ENCODE measurements at places on chromosomes 1 and 21.

DNA sequence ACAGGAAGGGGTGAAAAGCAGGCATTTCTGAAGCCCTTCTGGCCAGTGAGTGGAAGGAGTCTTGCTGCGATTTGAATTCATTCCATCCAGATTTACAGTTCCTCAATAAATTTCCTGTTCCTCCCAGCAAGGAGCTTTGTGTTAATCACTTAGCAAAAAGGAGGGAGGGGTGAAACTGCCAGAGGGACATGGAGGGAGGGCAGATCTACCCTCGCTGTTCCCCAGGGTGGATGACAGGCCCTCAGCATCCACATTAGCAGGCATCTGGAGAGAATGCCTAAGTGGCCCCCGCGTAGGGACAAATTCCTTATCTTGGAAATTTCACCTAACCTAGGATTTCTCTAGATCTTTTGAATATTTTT lies 1.2 kb downstream of the ETV3 start:
- no peak for DNase-seq

DNA sequence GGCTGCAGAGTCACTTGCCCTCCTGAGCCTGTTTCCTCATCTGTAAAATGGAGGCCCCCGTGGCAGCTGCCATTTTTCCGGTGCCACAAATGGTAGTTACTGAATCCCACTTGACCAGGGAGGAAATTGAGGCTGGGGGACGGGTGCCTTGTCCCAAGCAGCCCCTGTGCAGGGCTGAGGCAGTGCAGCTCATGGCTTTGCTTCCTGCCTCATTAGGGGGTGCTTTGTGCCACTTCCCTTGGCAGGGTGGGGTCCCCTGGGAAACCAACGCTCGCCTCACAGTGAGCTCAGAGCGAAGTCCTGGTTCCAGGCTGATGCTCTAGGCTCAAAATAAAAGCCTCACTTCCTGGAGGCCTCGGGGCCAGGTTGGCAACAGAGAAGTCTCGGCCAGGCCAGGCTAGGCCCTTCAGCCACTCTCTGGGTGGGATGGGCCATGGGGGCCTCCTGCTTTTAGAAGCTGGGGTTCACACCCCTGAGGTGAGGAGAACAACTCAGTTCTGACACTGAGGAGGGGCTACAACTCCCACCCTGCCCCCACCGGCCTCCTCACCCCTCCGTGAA lies 6.8 kb downstream of the LAPTM5 start:
- no peak for DNase-seq

- DNase-seq = no peak
These were observed at the start of gene BATF3 for GRCh38 chr1:212699625-212700222. Gene BATF3, minus strand, starts transcription at chr1:212699840. Its CDS starts 78 bp downstream, at chr1:212699762.

DNA sequence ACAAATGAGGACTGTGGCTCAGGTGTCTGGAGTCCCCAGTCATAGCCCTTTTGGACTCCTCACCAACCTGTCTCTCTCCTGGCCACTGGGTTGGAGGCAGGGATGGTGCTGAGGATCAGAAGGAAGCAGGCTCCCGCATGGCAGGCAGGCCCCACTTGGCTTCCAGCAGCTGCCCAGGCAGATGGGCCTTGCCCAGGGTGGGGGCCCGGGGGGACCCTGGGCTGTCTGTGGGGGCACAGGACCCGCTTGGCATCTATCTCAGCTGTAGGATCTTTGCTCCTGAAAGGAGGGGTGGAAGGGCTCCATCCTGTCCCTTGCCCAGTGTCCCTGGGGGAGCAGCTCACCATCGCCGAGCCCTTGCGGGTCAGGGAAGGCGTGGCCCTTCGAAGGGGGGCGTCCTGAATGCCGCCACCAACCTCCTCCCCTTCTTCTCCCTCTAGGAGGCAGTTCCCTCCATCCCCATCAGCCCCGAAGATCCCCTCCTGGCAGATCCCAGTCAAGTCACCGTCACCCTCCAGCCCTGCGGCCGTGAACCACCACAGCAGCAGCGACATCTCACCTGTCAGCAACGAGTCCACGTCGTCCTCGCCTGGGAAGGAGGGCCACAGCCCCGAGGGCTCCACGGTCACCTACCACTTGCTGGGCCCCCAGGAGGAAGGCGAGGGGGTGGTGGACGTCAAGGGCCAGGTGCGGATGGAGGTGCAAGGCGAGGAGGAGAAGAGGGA lies 154.5 kb downstream of the PEX14 start:
- no peak for DNase-seq

DNA sequence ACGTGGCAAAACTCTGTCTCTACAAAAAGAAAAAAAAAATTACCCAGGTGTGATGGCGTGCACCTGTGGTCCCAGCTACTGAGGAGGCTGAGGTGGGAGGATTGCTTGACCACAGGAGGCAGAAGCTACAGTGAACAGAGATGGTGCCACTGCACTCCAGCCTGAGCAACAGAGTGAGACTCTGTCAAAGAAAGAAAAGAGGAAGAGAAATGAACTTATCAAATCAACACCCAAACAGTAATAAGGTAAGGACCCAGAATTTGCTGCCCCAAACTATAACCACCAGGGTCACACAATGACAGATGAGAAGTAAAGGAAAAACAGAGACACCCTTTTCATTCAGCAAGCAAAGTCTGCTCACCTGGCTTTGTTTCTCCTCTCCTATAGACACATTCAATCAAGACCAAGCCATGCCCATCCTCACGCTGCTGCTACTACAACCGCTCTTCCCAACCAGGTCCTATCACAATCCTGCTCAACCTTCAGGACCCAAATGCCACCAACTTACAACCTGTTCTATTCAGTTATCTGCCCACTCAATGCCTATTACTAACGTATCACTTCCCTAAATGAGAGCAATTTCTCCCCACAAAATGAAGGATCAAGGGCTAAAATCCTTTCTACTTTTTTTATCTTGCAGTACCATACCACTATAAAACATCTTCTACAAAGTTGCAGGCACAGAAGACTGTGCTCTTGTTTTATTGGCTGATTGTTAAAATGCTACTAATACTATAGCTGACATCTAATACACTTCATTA lies 183.5 kb downstream of the RERE start:
- DNase-seq = no peak

DNA sequence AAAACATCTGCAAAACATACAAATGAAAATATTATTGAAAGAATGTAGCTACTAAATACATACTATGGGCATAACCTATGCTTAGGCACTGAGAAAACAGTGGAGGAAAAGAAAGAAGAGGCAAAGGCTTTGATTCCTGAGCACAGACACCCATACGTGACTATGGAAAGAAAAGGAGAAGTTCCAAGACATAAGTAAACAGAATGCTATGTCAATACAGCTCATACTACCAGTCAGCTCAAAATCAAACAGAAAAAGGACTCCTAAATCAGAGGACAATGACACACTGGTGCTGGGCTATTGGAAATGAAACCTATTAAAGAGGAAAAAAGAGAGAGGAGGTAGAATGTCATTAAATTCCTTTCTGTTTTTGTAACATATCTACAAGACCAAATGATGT lies 225.4 kb downstream of the SMYD3 start:
- DNase-seq = no peak

DNA sequence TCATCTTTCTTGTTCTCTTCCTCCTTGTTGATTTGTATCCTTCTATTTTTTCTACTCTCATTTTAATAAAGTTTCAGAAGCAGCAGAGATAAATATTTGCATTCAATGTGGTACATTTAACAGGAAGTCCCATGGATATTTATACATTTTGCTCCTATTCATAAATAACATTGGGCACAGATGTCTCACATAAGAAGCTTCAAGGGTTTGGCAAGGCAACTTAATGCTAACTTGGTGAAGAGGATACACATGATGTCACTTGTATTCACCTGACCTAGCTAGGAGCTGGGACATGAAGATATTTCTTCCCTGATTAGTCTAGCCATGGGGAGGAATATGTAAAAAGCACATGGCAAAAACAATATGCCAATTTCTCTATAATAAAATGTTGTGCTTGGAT lies 65.1 kb upstream of the DUSP10 start:
- DNase-seq = no peak

GRCh38 chr21:21508859-21509258 lies 510.6 kb downstream of the NCAM2 start:
- no peak for DNase-seq

DNA sequence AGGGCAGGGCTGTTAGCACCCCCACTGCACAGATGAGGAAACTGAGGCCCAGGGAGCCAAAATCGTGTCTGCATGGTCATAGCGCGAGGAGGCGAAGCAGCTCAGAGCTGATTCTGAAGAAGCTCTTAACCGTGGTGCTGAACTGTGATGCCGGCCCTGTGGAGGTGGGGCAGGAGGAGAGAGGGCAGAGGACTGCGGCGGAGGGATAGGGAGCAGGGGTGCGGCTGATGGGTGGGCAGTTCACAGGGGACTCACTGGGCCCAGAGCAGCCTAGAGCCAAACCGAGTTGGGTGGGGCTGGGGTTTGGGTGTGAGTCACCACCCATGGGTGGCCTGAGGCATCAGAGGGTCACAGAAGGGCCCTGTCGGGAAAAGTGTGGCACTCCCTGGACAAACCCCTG lies 74.7 kb downstream of the RAP1GAP start:
- DNase-seq = no peak

DNA sequence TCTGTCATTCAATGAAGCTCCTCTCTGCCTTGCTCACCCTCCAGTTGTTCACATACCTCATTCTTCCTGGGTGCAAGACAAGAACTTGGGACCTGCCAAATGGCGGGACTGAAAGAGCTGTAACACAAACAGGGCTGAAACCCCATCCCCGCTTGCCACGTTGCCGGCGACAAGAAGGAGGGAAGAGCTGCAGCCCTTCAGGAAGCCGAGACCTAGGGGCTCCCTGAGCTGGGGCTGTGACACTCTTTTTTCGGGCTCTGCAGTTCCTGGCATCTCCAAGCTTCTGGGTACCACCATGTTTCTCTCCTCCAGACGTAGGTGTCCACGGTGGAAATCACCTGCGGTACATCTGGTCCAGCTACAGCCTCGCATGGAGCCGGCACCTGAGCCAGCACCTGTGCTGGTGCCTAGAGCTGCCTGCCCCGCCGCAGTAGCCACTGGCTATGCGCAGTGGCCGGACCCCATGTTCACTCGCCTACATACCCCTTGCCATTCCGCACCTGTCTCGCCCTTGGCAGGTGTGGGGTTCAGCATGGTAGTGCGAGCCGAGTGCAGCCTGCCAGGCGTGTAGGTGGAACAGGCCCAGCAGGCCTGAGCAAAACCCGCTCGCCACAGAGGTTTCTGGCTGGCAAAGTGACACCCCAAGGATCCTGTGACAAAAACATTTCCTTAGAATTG lies 367.0 kb upstream of the NEGR1 start:
- no peak for DNase-seq

DNA sequence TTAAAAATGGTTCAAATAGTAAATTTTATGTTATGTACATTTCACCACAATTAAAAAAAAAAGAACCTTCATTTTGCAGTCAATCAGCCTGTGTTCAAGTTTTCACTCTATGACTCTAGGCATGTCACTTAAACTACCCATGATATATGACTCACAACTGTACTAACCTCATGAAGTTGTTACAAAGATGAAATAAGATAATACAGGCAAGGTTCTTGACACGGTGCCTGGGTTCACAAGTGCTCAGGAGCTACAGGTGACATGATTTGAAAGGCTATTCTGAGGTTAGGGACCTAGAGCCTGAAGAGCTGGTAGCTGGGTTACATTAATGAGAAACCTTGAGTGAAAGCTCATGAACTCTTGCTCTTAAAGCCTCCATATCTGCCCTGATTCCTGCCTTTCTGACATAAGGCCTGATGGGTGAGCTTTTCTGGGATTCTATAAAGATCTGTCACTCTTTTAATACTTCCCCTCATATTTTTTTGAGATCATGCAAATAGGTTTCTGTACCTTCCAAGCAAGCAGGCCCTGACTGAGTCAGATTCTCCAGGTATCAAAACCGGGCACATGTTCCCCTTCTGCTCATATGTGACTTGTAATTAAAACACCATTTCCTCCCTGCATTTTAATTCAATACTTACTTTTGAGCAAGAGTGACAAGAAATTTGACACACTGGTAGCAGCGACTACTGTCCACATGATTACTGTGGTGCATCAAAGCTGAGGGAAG lies 34.0 kb downstream of the PCSK9 start:
- no peak for DNase-seq

DNA sequence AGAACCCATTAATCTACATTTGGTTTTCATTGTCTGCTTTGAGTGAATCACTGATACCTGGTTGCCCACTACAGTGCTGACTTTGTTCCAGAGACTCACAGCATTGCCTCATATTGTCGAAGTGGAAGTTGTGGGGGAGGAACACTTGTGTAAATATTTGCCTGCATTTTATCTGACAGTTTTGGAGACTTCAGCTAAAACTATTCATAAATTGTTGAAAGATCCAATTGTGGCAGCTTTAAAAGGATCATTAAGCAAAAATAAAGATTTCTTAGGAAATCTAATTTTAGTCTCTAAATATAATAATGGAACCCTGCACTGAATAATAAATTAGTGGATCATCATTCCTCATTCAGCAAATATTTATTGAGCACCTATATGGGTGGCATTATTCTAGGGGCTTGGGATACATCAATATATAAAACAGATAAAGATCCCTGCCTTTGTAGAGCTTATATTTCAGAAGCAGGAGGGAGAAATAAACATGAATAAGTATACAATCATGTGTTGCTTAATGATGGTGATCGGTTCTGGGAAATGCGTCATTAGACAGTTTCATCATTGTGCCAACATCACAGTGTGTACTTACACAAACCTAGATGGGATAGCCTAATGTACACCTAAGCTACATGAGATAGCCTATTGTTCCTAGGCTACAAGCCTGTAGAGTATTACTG lies 73.5 kb downstream of the OSBPL9 start:
- no peak for DNase-seq

DNA sequence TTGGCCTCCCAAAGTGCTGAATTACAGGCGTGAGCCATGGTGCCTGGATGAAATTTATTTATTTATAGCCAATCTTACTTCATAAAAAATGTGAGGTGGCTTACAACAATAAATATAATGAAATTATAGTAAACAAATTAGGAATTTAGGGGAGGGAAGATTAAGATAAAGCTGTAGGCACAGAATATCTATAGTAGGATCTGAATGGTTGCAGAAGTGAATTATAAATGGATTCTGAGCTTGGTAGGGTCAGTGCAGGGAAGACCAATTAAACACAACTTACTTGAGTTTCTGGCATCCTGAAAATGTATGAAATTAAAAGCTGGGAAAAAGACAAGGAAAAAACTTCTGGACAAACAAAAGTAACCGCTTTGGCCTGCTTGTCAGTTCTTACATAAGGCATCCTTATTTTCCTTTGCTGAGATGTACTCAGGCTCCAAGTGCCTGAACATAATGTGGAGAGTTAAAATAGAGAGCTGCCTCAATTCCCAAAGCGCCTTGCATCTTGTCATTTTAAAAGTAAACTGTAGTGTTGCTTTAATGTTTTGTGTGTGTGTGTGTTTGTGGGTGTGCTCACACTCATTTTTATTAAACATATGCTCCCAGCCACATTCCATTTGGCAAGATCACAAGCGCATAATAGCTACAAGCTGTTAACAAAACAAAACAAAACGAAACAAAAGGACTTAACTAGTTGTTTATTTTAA lies 247.3 kb downstream of the S1PR1 start:
- no peak for DNase-seq

DNA sequence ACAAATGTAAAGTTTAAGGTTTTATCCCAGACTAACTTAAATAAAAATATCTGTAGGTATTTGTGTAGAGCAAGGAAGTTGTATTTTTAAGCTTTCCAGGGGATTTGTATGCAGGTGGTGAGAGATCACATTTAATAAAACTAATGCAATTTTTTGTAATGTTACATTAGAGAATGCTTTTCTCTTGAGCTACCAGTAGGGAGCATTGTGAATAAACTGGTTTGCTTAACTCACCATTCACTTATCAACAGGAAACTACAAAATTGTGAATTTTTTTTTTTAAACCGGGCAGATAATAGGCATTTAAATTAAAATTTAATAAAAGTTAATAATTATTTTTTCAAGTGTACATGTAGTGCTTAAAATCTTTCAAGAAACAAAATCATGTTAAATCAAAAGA lies 78.6 kb downstream of the IVNS1ABP start:
- no peak for DNase-seq

Data from NCI-H1105 treated with DMSO at 0.1 percent for 48 hours (cell line).